AG08395 (cell line): ENCODE measurements at places on chromosomes 5 and 9.

- no peak for DNase-seq
Measured at GRCh38 chr5:123610209-123610608, 98.2 kb downstream of the CSNK1G3 start.

DNA sequence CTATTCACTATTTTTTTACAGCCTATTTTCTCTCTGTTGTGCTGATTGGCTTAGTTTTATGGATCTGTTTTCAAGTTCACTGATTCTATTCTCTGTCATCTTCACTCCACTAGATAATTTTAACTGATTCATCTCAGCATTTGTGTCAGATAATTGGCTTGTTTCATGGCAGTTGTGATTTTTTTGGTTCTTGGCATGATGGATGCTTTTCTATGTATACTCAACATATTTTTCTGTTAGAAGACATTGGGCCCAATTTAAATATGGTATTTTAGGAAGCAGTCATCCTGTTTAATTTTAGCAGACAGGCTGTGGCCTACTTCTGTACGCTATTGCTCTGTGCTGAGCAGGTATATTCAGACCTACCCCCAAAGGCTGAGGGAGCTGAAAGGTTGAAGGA, 1865.3 kb upstream of the ACO1 start:
- no peak for DNase-seq

DNA sequence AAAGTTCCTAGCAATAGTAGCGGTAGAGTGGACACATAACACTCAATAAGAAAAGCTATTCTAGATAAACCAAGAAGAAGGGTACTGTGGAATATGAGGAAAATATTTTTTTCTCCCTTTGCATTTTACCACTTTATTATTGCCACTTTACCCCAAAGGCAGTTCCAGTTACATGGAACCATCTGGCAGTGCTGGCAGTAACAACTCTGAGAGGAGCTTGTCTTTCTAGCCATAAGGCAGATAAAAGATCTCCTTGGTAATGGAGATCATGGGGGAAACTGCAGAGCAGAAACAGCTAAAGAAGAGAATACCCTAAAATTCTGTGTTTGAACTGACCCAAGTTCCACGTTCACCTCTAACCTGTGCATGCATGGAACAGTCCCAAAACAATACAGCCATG, 38.5 kb downstream of the UBTD2 start:
- no peak for DNase-seq

GRCh38 chr5:8474569-8474930, 605.6 kb downstream of the MTRR start:
- DNase-seq, result no peak

GRCh38 chr5:128245974-128246373, 162.4 kb downstream of the SLC12A2 start:
- no peak for DNase-seq

GRCh38 chr9:6441269-6441668, 28.3 kb downstream of the UHRF2 start:
- DNase-seq, result no peak

GRCh38 chr9:110808599-110808980, 140.0 kb downstream of the MUSK start:
- DNase-seq, result no peak

- DNase-seq, result no peak
Measured at GRCh38 chr5:75568202-75568601, 43.1 kb upstream of the ANKDD1B start.

DNA sequence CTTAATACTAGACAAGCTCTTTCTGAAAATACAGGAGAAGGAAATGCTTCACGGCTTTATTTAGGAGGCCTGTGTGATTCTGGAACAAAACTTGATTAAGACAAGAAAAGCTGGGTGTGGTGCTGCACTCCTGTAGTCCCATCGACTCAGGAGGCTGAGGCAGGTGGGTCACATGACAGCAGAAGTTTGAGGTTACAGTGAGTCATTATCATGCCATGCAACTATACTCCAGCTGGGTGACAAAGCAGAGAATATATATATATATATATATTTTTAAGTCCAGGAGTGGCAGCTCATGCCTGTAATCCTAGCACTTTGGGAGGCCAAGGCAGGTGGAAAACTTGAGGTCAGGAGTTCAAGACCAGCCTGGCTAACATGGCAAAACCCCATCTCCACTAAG, 33.1 kb upstream of the SPIN1 start:
- DNase-seq, result no peak

- no peak for DNase-seq
Measured at GRCh38 chr9:84993105-84993504, 323.6 kb downstream of the NTRK2 start.
